A549 treated with AZD2906 at 1 μM for 4 hours (cell line): ENCODE measurements at places on chromosomes 1 and 21. TPM values are rescaled to one million over a fixed set of nuclear protein-coding genes. Genes with fewer than 3 reads are reported as not detected.

CHI3L1 gene
- total RNA-seq = 0.11 TPM in 1 of 5 replicates, not detected in the others

LCE3D gene
- 2.8 to 4.4 TPM (median 3.1 TPM) in 5 replicates for total RNA-seq

GPR153 gene
- 4.8 to 7.7 TPM (median 7.4 TPM) in 5 replicates for total RNA-seq

DFFB gene
- 2.9 to 4.3 TPM (median 3.4 TPM) in 5 replicates for total RNA-seq

TEX38 gene
- not detected in 5 replicates for total RNA-seq

SH3D21 gene
- 2.0 to 3.4 TPM (median 2.6 TPM) in 5 replicates for total RNA-seq

MIER1 gene
- total RNA-seq = 8.3 to 12.4 TPM (median 8.7 TPM) in 5 replicates

RGS13 gene
- total RNA-seq = not detected in 5 replicates

FCGR1A gene
- total RNA-seq = not detected in 5 replicates

LCE2B gene
- not detected in 5 replicates for total RNA-seq

AIRE gene
- 0.03 TPM in 1 of 5 replicates, not detected in the others for total RNA-seq

PRKAA2 gene
- 1.5 to 2.0 TPM (median 1.9 TPM) in 5 replicates for total RNA-seq

DPYD gene
- 1.3 to 2.4 TPM (median 1.9 TPM) in 5 replicates for total RNA-seq

CYYR1 gene
- total RNA-seq = not detected in 5 replicates

ALG6 gene
- total RNA-seq = 4.8 to 6.0 TPM (median 5.4 TPM) in 5 replicates

SPRR2B gene
- total RNA-seq = not detected in 5 replicates

VPS72 gene
- 45.3 to 64.3 TPM (median 46.2 TPM) in 5 replicates for total RNA-seq

CRNN gene
- not detected in 5 replicates for total RNA-seq

S100A2 gene
- total RNA-seq = 18.7 to 33.7 TPM (median 27.4 TPM) in 5 replicates

TCHH gene
- 0.23 to 0.28 TPM (median 0.25 TPM) in 5 replicates for total RNA-seq

LRRN2 gene
- total RNA-seq = 11.3 to 13.5 TPM (median 11.7 TPM) in 5 replicates

LPAR3 gene
- 0.20 to 0.40 TPM (median 0.34 TPM) in 5 replicates for total RNA-seq

ELAPOR1 gene
- total RNA-seq = 0.53 to 0.71 TPM (median 0.56 TPM) in 5 replicates

S100A5 gene
- 0.88 to 1.2 TPM (median 1.0 TPM) in 5 replicates for total RNA-seq

BLZF1 gene
- 12.5 to 19.3 TPM (median 13.4 TPM) in 5 replicates for total RNA-seq

ADSS2 gene
- total RNA-seq = 38.5 to 51.3 TPM (median 42.8 TPM) in 5 replicates

LY9 gene
- 0.12 to 0.23 TPM (median 0.15 TPM) in 5 replicates for total RNA-seq
